Right ventricle myocardium inferior (tissue), 1 donor: ENCODE measurements at places on chromosomes 11 and 22.

DNA sequence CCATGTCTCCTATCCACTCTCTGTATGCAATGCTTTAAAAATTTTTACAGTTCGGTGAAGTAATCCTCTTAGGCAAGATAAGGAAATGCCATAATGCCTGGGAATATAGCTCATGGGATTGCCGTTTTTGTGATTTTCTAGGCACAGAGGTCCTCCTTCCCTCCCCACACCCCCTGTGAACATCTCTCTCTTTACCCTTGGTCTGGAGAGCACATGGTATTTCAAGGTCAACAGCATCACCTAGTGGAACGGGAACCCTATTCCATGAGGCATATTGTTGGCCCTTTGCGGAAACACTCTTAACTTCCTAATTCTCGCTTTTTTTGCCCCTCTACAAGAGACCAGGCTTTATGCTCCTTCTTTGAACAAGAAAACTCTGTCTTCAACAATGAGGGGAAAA, 8.8 kb downstream of the NXPE4 start:
- DNase-seq, result no peak

- DNase-seq, result no peak
Measured at GRCh38 chr11:42812361-42812760, 499.4 kb upstream of the API5 start.

DNA sequence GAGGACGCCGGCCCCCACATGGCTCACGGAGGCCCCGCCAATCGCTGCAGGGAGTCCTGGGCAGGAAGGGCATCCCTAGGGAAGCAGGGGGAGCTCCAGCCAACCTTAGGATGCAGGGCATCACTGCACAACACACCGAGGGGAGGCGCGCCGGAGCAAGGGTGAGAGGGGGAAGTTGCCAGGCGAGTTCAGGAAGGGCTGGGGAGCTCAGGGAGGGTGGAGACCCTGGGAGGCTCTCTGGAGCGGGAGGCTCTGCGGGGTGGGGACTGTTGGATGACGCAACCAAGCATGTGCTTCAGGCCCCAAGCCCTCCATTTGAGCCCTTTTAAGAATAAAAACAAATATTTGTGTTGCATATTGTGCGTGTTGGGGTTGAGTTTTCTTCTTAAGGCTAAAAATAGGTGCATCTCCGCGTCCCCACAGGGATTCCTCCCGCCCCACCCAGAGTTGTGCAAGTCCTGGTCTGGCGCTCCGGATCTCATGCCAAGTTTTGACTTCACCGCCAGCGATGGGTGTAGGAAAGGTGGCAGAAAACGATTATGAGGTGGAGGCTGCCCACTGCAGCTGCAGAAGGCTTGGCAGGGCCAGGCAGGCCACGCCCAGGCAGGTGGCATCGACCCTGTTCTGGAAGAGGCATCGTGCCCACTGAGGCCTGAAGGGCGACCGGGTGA, 65.2 kb downstream of the WNT7B start:
- DNase-seq, result peak; percentile 77

GRCh38 chr22:24156913-24157821, 24.1 kb upstream of the SUSD2 start:
- peak; percentile 94 for DNase-seq

DNA sequence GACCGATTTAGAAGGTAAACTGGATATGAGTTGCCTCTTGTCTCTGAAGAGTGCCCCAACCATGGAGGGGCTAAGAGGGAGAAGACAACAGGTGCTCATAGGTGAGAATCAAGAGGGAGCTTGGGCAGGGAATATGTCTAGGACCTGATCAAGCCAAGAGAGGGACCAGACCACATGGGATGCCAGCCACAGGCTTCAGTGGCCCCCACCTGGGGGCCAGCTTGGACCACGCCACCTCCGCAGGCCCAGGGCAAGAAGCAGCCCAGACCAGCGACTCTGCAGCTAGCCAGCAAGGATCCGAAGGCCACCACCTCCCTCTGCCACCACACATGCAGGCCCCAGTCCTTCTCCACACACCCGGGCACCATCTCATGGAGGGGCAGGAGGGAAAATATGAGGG, 92.5 kb upstream of the LDLRAD3 start:
- no peak for DNase-seq

- DNase-seq, result no peak
Measured at GRCh38 chr11:113615098-113615497, 91.0 kb downstream of the TMPRSS5 start.

DNA sequence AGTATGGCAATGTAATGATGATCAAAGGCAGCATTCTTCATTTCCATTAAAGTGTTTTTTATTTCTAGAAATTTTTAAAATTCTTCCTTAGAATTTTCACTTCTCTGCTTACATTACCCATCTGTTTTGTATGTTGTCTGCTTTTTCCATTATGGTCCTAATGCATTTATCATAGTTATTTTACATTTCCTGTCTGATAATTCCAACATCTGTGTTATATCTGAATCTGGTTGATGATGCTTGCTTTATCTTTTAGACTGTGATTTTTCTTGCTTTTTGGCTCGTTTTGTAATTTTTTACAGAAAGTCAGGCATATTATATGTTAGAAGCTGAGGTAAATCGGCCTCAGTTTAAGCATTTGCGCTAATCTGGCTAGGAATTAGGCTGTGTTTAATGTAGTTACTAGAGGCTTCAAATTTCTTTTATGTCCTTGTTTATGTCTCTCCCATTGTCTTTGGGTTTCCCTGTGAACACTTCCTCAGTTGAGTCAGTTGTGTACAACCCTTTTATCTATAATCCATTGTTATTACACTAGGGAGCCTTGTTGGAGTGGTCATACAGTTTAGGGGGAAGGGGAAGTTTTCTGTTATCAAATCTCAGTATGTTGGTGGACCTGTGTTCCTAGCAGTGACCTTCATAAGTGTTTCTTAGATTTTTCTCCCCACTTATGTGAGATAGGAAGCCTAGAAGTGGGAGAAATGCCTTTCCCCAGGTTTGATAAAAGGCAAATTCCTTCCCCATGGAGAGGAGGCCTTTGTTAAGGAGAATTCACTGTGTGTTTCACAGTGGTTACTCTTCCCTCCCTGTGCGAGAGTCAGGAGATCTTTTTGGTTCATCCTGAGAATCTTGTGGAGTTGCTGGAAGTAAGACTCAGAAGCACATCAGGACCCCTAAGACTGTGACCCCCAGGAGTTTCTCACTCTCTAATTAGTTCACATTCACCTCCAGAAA, 437.5 kb downstream of the INSC start:
- DNase-seq, result no peak
